ENCODE measurements at places on chromosomes 13 and 19.

GRCh38 chr19:1418951-1419738, 11.8 kb downstream of the DAZAP1 start:
- no peak for DNase-seq

DNA sequence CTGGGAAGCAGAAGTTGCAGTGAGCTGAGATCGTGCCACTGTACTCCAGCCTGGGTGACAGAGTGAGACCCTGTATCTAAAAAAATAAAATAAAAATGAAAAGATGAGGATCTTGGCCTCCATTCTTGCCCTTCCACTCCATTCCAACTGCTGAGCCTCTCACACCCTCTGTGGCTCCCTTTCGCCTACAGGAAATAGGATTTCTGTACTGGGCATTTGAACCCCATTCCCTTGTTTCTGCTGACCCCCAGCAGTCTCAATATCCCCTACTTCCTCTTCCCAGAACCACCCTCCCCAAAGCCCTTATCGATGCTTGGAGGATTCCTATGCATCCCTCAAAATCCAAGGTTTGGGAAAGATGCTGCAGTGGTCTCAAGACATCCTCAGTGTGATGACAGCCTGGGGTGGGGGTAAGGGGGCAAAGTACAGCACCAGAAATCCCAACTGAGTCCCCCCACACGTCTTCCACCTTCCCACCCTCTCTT, 12.5 kb upstream of the GDF15 start:
- DNase-seq, result no peak

DNA sequence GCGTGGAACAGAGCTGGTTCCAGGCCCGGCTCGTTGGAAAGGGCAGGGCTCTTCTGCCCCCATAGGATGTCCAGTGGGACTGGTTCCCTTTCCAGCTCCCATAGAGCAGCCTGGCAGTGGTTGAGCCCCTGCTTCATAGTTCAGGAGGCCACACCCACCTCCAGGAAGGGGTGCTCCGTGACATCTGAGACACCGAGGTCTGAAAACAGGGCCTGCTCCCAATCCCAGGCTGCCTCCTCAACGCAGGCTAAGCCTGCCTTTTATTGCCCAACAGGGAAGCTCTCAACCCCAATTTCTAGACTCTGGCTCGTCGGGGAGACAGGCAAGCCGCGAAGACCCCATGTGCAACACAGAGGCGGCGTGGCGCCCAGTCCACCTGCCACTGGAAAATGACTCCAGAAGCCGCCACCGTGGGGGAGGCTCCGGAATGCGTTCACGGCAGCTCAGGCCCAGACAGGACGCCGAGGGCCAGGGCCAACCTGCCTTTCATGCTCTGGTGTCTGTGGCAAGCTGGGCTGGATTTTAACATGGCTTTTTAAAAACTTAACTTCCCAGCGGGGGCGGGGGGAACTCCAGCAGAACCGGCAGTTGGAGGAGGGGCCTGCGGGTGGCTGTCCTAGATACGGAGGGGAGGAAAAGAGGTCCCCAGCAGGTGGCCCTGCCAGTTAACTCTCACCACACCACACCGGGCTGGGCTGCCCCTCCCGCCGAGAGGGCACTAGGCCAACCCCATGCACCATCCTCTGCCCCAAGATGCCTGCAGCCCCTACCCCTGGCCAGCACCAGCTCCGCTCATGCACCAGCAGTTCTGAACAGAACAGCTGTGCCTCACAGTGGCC, 17.9 kb upstream of the TINCR start:
- peak; percentile 30 for DNase-seq

GRCh38 chr13:65470781-65471180, 1759.4 kb downstream of the PCDH9 start:
- DNase-seq, result no peak

DNA sequence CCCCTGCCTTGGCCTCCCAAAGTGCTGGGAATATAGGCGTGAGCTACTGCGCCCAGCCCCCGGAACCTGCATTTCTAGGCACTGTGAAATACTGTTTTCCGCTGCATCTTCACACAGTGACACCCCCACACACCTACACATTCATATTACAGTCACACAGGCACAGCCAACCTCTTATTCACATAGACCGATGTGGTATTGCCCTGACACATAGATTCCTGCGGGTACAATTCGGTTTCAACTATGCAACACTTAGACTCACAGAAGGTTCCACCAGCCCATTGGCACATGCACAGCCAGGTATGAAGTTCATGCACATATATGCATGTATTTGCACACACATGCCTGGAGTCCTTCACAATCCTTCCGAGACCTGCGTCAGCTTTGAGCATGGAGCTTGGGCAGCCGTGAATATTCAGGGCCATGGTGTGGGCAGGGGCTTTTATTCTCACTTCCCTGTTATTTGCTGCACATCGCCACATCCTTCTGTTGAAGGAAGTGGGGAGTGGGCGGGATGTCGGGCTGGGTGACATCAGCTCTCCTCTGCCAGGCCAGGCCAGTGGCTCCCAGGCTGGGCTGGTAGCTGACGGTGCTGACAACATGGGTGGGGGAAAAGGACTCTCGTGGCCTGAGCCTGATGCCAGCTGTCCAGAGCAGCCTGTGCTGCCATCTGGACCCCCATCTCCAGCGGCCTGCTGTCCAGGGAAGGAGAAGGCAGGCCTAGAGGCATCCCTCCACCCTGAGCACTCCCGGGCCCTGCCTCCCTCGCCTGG, 5.4 kb upstream of the CDC37 start:
- peak; percentile 46 for DNase-seq

DNA sequence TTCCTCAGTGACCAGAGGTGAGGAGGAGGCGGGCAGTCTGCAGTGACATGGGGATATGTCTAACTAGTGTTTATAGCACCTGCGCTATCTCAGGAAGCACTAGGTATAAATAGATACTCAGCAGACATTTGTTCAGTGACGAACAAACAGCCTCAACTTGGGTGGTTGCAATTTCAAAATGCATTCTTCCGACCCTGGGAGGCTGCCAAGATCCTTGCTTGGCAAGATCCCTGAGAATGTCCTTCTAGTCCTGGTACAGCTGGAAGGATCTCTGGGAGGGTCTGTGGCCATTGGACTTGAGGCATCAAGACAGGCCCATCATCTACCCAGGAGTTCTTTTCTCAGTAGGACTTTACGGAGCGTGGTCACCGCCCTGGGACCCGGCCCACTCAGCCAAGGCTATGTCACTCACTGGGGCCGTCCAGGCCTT, 299.5 kb downstream of the ZNF536 start:
- no peak for DNase-seq

GRCh38 chr19:2575734-2576481, 100.0 kb downstream of the GADD45B start:
- DNase-seq, result no peak

GRCh38 chr13:20715330-20715712, 11.8 kb downstream of the IL17D start:
- no peak for DNase-seq

GRCh38 chr13:85592211-85592610, 207.0 kb downstream of the SLITRK6 start:
- DNase-seq, result no peak

DNA sequence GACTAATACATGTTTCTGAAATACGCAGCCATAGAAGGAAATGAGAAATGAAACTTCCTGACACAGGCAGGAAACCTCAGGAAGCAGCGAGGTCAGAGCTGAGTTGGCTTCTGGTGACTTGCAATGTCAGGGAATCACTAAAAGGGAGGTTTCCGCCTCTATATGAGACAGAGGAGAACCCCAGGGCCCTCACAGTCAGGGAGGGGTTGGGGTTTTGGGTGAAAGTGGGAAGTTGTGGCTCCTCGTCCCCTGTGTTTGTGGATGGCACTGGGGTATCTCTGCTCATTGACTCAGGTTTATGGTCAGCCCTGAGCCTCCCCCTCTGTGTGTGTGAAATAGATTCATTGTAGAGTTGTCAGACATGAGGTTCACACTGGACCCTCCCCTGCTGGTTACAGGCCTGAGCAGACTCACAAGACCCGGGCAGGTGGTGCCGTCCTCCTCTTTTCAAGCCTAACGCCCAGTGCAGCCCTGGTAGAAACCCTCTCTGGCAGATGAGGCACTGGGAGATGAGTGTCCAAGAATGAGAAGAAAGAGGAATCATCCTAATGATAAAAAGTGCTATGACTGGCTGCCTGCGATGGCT, 5.5 kb upstream of the LILRA6 start:
- no peak for DNase-seq

- DNase-seq, result no peak
Observed at GRCh38 chr19:41455936-41456335, 13.0 kb downstream of the ERICH4 start.

DNA sequence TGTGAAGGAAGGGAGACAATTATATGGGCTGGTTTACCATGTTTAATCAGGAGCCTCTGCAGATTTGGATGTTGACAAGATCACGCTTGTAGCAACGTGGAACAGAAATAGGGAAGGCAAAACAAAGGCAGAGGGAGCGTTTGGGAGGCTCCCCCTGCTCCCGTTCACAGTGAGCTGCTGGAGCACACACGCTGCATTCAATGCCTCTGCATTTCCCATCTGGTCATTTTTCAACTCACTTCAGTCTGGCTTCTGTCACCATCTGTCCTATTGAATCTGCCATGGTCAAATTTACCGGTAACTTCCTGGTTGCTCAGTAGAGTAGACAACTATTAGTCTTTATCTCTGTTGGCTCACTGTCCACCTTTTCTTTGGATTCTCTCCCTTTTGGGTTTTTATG, 91.0 kb downstream of the NHLRC3 start:
- no peak for DNase-seq

GRCh38 chr13:113539822-113540221, 44.7 kb upstream of the TFDP1 start:
- DNase-seq, result no peak

DNA sequence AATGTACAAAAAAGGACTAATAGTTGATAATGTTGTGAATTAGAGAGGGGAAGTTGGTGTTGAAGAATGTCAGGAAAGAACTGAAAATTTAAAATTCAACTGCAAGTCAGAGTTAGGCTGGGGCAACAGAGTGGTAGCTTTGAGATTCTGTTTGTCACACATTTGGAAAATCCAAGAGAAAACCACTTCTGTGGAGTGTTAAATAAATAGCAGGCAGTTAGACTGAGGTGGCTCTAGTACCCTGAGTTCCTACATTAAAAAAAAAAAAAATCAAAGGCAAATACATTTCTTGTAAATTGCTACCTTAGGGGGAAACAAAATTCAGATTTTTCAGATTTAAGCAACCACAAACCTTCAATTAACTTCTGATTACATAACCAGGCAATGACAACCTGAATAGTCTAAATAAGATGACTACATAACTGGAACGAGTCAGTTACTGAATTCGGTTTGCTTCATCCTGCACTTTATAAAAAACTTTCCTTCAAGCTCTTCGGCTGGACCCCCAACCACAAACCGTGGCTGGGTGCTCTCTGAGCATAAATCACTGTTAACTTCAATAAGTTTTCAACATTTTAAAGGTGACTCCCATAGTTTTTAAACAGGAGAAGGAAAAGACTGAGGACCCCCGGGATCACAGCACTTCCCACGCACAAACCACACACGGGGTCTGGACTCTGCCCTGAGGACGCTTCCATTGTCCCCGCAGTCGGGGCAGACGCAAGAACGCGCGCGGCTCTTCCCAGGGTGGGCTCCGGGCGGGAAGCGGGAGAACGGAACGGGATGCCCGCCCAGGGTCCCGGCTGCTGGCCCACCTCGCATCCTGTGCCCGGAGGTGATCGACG, 725 bp downstream of the ZNF682 start:
- no peak for DNase-seq

- no peak for DNase-seq
Observed at GRCh38 chr19:28862238-28862637, 350.7 kb downstream of the UQCRFS1 start.
